HCEC 1CT (cell line): ENCODE measurements at places on chromosomes 3 and 15.

DNA sequence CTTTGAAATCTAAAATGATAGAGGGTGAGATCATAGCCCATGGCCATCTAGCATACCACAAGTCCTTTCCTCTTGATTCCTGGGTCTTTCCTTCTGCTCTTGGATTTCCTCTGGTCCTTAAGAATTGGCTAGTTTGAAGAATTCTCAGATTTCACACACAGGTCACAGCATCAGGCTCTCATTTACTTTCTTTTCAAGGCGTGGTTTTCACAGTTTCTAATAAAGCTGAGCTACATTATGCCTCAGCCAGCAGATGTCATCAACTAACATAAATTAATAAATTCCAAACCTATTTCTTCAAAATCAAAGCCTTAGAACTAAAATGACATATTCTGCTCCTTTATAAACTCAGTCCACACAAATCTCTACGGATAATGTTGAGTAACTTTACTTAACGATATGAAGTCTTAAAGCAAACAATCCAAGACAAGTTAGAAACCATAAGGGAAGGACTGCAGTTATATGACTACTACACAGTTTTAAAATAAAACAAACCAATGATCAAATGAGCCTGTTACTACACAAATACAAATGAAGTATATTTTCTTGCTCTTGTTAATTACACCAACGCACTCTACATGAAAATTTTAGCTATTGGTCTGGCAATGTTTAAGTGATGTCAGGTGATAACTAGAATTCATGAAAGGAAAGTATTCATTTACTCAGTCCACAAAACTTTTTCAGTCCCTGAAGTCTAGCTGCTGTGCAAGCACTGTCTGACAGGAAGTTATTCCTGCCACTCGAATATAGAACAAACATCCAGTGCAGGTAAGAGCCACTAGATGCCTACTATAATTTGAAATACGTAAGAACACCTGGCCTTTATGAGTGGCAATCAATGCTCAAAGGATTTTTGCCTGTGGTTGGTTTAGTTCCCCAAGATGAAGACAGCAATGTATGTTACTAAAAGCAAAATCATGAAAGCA is 9.2 kb downstream of the CCDC14 start:
- DNase-seq = no peak

- no peak for DNase-seq
Observed at GRCh38 chr3:168250415-168250861, 154.7 kb upstream of the GOLIM4 start.

DNA sequence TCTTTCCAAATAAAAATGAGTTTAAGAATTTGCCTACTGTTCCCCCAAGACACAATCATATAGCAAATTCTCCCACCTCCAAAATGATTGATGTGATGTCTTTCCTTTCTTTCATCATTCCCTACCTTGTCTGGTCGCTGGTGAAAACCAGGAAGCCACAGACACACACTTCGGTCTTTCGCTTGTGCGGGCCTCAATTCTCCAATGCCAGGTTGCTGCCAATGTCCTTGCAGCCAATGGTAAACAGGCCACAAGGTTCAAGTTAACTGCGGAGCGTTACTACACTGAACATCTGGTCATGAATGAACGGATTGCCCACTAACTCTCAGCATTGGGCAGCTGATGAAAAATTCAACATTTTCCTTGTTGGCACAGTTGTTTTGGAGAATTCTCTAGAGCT is 192.2 kb downstream of the FOXP1 start:
- DNase-seq = no peak

GRCh38 chr15:99343208-99343607 is 91.9 kb downstream of the LRRC28 start:
- DNase-seq = no peak
